ENCODE measurements at places on chromosomes 1 and 21. TPM values are rescaled to one million over a fixed set of nuclear protein-coding genes. Genes with fewer than 3 reads are reported as not detected.

Gene OR2L8
- total RNA-seq = not detected

Gene CFHR2
- not detected for total RNA-seq

Gene CYP2J2
- total RNA-seq = 0.25 TPM

DNA sequence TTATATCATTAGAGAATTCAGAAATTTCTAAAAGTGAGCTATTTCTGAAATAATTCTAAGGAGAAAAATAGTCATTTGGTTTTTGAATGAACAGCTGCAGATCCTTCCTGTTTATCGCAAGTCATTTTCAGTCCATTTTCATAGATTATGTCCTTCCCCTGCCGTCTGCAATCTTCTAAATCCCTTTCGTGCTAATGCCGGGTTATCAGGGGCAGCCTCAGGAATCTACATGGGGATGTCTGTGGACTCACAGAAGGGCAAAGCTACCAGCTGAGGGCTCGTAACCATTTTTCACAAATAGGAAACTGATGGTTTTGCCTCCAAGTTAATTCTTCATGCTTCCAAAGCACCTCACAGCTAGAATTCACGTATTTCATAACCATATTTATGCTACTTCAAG, 23.0 kb downstream of the RCAN3 start:
- DNase-seq = no peak

DNA sequence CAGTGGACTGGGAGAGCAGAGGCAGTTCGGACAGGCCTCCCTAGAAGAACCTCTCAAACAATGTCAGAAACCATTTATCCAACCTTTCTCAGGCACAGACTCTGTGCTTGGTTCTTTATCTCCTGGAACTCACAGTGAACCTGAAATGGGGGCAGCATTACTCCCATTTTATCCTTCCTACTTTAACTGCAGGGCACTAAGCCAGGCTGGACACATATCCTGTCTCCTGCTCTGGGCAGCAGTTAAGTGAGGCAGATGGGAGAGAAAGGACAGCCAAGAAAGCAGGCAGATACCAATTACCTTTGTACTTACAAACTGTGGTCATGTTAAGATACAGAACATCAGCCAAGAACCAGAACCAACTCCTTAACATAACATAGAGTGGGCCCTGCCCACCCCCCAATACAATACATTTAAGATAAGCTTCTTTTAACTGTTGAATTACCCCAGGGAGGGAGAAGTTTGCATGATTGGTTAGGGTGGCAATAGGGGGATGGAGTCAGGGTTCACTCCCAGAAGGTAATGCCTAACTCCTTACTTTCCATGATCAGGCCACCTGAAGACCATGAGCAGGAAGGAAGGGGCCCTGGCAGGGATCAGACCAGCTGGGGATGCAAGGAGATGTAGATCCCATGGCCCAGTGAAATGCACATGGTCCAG, 10.9 kb downstream of the KDF1 start:
- no peak for DNase-seq

- DNase-seq = no peak
Measured at GRCh38 chr1:37752213-37752582, 12.7 kb downstream of the EPHA10 start.

DNA sequence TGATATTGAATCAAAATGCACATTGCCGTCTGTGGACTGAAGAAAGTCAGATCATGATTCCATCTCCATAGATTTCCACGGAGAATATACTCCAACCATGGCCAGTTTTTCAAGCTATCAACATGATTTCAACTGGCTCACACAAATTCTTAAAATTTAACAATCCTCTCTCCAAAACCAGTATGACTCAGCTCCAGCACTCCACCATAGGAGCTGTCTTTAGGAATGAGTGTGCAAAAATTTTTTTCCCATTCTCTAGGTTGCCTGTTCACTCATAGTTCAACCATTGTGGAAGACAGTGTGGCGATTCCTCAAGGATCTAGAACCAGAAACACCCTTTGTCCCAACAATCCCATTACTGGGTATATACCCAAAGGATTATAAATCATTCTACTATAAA, 40.8 kb downstream of the RGL1 start:
- no peak for DNase-seq

GRCh38 chr1:21447311-21447710, 7.4 kb downstream of the NBPF3 start:
- DNase-seq = no peak

DNA sequence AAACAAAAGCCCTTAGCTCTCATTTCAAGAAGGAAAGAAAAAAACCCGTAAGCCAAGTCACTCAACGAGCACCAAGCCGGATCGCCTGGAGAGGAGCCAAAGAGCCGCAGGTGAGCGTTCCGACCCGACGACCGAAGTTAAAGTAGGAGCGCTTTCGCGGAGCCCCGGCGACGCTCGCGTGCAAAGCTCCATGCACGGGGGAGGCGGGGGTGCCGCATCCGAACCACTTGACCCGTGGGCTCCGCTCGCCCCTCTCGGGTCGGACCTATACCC, 382 bp downstream of the GPBP1L1 start:
- peak; percentile 41 for DNase-seq

GRCh38 chr1:177589166-177589565, 380.7 kb downstream of the SEC16B start:
- DNase-seq = no peak

GRCh38 chr1:92698932-92699331, 86.0 kb downstream of the EVI5 start:
- peak; percentile 7 for DNase-seq
